ENCODE measurements at places on chromosomes 4 and X. TPM values are rescaled to one million over a fixed set of nuclear protein-coding genes. Genes with fewer than 3 reads are reported as not detected.

The SERPINA7 gene
- total RNA-seq = not detected

DNA sequence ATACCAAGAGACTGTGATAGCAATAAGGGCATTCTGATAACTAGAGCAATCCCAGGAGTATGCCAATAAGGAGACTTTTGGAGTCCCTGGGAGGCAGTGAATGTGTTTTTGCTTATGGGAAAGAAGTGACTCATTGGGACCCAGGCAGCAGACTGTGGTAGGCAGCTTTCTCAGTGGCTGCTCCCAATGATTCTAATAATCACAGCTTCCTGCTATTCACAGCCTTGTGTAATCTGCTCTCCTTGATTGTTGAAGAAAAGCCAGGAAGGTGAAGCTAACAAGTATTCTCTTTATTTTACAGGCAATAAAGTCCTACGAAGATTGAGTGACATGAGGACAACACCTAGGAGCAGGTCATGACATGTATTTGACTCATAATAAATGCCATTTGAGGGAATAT, 70.3 kb upstream of the DDX60 start:
- DNase-seq = peak; percentile 92

DNA sequence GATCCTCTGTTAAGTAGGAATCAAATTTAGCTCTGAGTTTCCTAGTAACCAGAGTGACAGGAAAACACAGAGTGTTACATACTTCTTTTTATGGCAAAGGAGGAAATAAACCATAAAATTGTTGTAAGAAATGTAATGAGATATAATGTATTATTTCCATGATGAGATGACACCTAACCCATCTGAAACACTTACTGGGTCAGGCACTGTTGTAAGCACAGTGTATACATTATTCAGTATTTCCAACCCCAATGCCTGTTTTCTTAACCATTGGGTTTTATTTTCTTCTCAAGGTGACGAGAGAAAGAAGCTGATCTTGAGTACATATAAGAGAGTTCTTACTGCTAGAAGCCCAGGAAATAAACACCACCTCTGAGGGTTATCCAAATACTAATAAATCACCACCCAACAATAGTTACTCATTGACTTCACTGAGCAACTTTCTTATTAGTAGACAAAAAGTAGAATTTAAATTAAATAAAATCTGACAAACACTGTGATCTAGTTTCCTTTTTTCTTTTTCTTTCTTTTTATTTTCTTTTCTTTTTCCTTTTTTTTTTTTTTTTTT, 4.2 kb upstream of the ENAM start:
- peak; percentile 16 for DNase-seq

DNA sequence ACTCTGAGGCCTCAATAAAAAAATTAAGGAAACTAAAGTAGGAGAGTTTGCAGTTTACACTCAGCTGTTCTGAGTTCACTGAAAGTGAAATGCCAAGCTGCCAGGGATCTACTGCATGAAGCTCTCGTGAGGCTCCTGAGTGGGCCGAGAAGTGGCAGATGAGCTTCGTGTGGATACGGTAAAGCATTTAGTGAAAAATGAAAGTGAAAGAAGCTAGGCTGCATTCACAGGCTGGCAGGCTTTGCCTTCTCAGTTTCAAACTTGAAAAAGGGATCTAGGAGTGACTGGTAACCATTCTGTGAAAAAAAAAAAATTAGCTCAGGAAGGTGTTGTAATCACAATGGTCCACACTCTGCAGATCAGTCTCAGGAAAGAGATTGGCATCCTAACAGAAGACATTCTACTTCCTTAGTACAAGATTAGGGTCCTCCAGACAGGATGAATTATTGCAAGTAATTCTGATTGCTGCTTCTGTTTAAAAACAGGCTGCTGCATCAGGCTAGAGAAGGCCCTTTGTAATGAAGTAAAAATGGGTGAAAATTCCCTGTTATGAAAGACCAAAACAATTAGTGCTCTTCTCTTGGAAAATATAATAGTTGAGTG, 679.9 kb downstream of the RPA4 start:
- peak; percentile 75 for DNase-seq

DNA sequence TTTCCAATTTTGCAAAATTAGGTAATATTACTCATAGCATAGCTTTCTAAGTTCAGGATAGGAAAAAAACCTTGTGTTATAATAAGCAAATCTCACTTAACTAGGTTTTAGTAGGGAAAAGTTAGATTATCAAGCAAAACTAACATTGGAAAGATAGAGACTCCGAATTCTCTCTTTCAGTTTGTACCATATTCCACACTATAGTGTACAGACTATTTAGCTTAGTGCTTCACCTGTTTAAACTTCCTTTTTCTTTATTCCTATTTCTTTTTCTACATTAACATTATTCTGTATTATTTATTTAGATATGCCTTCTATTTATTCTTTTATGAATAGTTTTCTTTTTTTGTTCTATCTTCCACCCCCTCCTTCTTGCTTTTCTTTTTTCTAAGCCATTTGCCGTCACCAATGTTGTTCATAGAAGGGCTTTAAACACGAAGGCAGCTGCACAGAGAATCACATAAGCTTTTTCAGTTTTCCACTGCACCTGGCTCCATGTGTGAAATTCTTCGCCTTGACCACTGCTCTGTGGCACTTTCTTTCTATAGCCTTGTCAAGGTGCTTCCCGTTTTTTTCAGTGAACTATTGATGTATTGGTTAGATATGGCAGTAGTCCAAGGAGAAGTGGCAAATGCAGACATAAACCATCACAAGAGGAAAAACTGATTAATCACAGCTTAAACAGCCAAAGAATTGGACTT, 8.5 kb downstream of the PCDH10 start:
- peak; percentile 91 for DNase-seq

The LRP2BP gene
- total RNA-seq = 0.32 TPM

The RAP1GDS1 gene
- 54.0 TPM for total RNA-seq

The RASSF6 gene
- not detected for total RNA-seq

- no peak for DNase-seq
Observed at GRCh38 chr4:89365776-89366175, 58.2 kb upstream of the GPRIN3 start.

The MAGEB10 gene
- not detected for total RNA-seq

DNA sequence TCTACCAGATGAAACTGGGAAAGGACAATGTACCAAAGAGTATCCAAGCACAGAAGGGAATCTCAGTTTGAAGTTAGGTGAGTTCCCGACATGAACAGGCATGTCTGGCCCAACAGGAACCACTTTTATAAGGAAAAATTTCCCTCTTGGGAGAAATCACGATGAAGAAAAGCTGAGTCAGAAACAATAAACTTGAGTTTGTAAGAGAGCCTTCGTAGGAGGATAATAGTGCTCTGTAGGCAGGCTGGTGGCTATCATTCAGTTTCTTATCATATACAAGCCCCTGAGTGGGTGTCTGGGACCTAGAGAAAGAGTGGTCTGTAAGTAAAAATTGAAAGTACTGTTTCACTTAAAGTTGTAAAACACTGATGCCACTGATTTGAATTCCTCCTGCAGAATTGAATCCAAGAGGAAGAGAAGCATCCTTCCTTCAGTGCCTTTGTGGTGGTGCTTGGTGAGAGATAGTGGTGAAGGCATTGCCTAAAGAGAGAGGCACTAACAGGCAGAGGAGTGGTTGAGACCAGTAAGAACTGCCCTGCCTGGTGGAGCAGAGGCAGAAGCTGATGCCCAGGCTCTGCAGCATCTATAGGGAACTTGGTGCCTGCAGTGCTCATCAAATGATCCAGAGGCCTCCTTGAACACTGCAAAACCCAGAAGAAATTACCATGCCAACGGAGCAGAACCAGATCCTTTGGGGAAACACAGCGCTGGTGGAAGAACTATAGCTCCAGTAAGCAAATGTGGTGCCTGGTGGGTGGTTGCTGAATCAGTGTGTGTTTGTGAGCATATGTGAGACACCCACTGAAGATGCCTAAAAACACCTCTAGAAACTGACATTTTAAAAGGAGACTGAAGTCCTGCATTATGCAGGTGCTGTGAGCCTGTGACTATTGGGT, 31.7 kb upstream of the METAP1 start:
- no peak for DNase-seq

GRCh38 chrX:112761242-112762207, 79.1 kb downstream of the AMOT start:
- DNase-seq = no peak

DNA sequence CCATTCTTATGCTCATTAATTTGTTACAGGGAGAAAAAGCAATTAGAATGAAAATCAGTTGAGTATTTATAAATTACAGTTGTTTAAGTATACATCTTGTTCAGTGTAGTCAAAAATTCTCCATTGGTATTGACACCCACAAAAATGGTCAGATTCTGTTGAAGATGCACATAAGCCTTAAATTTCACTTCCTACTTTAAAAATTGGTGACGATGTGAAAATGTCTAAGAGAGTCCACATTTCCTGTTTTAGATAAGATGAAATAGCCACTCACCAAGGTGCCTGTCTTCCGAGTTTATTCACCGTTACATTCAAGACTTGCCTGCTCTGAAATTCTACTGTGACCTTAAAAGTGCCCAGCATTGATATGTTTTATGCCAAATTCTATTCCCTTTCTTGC, 93.6 kb downstream of the GPR143 start:
- no peak for DNase-seq

DNA sequence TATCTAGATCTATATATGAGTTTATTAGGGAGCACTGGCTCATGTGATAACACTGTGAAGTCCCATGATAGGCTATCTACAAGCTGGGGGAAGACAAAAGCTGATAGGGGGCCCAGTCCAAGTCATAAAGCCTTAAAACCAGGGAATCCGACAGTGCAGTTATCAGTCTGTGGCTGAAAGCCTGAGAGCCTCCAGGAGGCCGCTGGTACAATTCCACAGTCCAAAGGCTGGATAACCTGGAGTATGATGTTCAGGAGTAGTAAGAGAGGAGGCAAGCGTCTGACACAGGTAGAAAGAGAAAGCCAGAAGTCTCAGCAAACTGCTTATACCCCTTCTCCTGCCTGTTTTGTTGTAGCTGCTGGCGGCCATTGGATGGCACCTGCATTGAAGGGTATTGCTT, 177.6 kb upstream of the SPRY1 start:
- DNase-seq = no peak

GRCh38 chr4:119321921-119322687, at the start of gene FABP2:
TSS of gene FABP2 (minus strand) at chr4:119322138. CDS start at chr4:119322102, 36 bp downstream.
- no peak for DNase-seq

GRCh38 chr4:15935504-15936402, 2.8 kb downstream of the FGFBP1 start:
- DNase-seq = no peak

The RIPPLY1 gene
- total RNA-seq = not detected

GRCh38 chr4:109407027-109407737, 26.4 kb upstream of the SEC24B start:
- no peak for DNase-seq

GRCh38 chrX:116357329-116357728, 79.1 kb upstream of the SLC6A14 start:
- no peak for DNase-seq

DNA sequence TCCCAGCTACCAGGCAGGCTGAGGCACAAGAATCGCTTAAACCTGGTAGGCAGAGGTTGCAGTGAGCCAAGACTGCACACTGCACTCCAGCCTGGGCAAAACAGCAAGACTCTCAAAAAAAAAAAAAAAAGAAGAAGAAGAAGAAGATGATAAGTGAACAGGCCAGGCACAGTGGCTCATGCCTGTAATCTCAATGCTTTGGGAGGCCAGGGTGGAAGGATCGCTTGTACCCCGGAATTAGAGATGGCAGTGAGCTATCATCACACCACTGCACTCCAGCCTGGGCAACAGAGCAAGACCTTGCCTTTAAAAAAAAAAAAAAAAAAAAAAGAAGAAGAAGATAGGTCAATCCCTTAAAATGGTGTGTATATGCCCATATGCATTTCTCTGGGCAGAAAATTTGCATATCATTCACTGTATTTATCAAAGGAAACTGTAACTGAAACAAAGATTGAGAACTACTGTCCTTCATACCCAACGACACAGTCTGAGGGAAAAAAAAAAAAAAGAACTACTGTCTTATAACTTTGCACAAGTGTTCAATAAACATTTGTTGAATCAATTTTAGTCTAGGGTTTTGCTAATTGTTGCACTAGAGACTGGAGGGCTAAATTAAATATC, 2.3 kb downstream of the RFC1 start:
- DNase-seq = no peak

All from endothelial cell of umbilical vein (primary cell).